Effector CD8-positive, alpha-beta T cell (primary cell): ENCODE measurements at places on chromosomes 11 and 22.

DNA sequence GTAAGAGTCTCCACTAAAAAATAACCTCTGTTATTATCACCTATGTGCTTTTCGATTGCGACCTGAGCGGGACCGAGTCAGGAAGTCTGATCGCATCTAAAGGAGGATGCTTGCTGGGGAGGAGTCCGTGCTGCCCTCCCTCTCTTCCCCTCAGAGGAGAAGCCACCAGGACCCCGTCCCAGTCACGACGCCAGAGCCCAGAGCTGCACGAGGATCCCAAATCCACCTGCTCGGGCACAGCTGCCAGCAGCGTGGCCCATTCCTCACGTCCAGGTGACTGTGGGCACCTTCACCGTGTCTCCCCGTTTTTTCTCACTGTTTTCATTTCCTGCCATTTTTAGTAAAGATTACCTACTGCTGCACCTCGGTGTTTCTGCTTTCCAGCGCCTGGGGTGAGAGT lies 390.3 kb downstream of the BRD1 start:
- DNase-seq, result no peak

DNA sequence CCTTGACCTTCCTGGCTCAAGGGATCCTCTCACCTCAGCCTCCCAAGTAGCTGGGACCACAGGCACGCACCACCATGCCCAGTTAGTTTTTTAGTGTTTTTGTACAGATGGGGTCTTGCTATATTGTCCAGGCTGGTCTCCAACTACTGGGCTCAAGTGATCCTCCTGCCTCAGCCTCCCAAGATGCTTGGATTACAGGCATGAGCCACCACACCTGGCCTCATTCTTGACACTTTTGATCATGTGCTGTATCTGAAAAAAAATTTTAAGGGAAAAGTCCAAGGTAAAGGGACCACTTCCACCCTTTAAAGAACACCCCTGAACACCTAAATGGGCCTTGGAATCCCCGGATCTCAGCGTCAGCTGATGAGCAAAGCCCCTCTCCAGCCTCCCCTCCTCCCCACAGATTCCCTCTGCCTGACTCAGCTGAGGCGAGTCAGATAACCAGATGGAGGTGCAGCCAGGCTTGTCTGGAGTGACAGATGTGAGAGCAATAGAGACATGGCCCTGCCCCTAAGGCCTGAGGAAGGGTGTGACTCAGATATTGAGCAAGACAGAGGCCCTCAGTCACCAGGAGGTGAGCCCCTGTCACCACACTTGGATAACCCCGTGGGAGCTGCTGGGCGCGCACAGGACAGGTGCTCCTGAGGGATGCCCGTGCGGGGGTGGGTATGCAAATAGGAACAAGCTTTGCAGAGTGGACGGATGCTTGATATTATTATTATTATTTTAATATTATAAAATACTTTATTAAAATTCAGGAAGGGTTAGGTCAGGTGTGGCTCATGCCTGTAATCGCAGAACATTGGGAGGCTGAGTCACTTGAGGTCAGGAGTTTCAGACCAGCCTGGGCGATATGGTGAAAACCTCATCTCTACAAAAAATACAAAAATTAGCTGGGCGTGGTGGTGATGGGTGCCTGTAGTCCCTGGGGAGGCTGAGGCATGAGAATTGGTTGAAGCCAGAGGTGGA lies 5.0 kb upstream of the CCDC88B start:
- DNase-seq, result no peak

DNA sequence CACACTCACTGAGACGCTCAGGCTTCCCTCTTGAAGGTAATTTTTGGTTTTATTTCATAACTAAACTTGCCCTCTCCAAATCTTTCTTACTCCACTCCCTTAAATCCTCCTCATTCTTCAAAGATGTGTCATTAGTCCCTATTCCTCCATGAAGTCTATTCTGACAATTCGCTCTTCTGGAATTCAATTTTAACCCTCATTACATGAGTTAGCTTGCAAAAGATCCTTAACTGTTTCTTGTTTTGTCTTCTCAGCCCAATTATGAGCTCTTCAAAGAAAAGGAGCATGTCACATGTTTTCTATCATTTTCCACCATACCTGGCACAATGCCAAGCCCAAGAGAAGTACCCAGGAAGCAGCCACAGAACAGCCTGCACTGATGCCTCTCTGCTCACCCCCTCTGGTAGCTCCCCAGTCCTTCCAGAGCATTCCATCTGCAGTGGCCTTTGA lies 13.0 kb downstream of the GALNT18 start:
- DNase-seq, result no peak

DNA sequence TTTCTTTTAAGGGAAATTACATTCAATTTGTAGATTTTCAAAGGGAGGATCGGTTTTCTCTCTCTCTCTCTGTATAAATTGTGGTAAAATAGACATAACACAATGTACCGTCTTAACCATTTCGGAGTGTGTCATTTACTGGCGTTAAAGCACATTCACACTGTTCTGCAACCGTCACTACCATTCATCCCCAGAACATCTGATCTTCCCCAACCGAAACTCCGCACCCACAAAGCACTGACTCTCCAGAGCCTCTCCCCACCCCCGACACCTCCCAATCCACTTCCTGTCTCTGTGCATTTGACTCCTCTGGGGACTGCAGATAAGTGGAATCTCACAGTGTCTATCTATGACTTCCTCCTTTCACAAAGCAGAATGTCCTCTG lies 15.9 kb upstream of the GRAMD4 start:
- DNase-seq, result no peak
